Retinal pigment epithelial cell (primary cell): ENCODE measurements at places on chromosomes 7 and 10.

DNA sequence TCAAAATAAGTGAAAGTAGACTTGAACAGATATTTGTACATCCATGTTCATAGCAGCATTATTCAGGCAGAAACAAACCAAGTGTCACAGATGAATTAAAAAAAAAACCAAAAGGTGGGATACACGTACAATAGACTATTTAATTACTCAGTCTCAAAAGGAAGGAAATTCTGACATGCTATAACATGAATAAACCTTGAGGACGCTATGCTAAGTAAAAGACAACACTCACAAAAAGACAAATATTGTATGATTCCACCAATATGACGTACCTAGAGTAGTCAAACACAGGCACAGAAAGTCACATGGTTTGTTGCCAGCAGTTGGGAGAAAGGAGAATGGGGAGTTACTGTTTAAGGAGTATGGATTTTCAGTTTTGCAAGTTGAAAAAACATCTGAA is 18.0 kb upstream of the CFAP70 start:
- DNase-seq: no peak

GRCh38 chr10:110366635-110367034 is 61.9 kb upstream of the SMNDC1 start:
- no peak for DNase-seq

DNA sequence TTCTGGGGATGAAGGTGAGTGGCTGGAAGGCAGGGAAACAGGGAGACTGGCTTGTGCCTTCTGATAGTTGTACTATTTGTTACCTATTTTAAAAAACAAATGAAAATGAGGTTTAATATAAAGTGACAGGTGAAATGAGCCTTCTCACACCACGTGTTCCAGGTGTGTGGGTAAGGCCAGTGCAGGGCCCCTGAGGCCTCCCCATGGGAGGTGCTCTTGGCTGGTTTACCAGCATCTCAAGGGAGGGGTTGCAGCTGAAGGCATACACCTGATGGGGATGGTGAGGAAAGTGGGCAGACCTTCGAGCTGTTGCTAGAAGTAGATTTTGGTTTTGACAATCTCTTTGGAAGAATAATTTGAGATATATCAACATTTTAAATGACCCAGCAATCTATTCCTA is 103.6 kb downstream of the ARHGAP22 start:
- DNase-seq: no peak

GRCh38 chr7:53383131-53383530 is 347.7 kb downstream of the POM121L12 start:
- DNase-seq: no peak

GRCh38 chr7:42522227-42522991 is 285.4 kb upstream of the GLI3 start:
- DNase-seq: peak; percentile 73

GRCh38 chr7:55420530-55420929 is 55.4 kb downstream of the LANCL2 start:
- DNase-seq: no peak

DNA sequence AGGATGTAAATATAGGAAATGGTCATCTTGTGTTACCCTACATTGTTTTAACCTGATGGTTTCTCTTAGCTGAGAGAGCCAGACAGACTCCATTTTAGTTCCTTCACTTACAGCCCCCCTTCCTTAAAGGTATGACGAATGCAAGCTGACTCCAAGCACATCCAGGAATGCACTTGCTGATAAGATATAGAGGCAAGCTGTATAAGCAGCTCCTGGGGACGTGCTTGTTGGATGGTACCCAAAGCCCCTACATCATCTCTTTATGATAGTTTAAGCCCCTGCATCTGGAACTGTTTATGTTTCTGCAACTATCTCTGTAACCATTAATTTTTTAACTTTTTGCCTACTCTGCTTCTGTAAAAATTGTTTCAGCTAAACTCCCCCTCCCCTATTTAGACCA is 41.7 kb downstream of the ZNF25 start:
- no peak for DNase-seq

DNA sequence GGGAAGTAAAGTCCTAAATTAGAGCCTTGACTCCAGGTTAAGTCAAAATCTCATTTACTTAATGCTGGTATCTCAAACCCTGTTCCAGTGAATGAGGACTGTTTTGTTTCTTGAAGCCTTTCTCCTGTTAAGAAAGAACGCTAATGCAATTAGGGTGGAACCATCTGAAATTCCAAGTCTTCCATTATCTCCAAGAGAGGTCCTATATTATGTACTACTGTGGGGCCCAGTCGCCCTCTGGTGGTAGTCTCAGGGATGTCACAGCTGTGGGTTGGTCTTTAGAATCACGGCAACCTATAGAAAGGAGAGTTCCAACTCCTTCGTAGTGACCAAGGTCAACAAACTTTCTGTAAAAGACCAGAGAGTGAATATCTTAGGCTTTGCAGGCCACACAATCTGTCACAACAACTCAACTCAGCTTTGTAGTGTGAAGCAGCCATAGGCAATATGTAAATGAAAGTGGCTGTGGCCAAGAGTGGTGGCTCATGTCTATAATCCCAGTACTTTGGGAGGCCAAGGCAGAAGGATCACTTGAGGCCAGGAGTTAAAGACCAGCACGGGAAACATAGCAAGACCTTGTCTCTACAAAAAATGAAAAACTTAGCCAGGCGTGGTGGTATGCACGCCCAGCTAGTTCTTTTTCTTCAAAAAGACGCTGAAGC is 9.3 kb downstream of the RPP38 start:
- DNase-seq: no peak
